ENCODE measurements at places on chromosomes 12 and 14.

DNA sequence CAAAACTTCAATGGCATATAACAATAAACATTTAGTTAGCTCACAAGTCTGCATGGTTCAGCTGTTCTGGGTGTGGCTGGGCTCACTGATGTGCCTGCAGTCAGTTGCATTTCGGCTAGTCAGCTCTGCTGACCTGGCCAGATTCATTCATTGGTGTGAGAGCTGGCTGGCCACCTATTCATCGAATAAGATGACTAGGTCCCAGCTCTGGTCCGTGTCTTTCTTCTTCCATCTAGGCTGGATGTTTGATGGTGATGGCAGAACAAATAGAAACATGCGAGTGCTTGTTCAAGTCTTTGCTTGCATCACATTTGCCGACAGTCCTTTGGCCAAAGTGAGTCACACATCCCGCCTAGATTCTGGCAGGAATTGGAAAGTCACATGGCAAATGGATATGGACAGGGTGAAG is 203.3 kb upstream of the CRY1 start:
- no peak for DNase-seq

DNA sequence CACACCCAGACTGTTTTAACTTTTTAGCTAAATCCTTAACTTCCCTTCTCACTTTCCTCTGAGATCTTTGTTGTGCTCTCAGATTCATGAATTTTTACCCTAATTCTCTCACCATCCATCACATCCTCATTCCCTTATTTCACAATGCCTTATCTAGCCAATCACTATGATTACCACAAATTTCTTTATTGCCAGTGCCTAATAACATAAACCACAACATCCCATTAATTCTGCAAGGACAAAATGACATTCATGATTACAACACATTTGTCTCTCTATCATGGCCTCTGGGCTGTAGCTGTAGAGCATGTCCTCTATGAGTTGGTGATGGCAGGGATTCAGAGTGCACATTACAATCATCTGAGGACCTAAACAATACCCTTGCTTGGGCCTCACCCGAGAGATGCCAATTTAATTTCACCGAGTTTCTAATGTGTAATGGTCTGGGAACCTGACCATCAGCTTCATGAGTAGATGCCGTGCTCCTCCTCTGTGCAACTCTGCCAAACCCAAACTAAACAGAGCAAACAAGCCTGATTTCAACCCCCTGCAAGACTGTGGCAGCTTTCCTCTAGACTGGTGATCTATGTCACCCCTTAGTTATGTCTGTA is 99.3 kb downstream of the SPTSSA start:
- no peak for DNase-seq

DNA sequence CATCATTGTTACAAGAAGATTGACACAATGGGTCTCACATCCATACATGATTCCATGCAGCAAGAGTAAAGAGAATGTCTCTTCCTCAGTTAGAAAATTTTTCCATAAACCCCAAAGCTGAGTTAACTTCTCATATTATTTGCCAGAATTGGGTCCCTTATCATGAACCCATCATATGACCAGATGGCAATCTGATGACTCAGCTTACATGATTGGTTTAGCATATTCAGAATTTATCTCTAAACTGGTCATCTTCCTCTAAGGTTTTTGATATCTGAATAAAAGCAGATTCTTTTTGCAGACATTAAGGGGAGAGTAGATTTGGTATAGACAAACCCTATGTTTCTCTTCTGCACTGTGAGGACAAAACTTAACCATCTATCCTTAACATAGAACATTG is 174.9 kb downstream of the PIK3C2G start:
- DNase-seq = no peak

GRCh38 chr14:72452774-72453173 is 441.1 kb downstream of the DPF3 start:
- no peak for DNase-seq

DNA sequence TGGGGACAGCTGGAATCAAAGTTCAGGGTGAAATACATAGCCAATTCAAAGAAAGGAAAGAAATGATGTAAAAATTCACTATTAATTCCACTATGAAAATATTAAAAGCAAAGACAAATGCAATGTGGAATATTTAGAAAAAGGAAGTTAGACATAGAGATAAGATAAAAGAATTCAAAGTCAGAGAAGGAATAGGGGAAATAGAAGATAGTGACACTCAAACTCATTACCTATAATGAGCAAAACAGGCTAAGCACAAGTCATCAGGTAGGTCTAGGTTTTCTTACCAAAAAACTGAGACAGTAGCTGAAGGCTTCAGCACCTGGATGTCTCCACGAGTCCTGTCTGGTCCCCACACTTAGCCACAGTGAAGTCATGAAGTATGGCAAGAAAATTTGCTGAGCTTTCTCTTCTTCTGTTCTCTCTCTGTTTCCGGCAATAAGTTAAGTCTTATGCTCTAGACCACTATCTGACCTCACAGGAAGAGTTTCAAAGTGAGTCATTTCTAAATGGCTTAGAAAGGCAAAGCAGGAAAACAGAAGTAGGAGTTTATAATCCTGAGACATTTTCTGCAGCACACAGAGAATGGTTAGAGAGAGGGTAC is at the start of gene C3AR1:
Gene C3AR1 (minus strand): TSS at position 369 of the 604 bp plus-strand sequence. CDS start 6,174 bp downstream, outside the sequence.
- no peak for DNase-seq

GRCh38 chr12:117047810-117048584 is 51.2 kb downstream of the TESC start:
- DNase-seq = no peak

DNA sequence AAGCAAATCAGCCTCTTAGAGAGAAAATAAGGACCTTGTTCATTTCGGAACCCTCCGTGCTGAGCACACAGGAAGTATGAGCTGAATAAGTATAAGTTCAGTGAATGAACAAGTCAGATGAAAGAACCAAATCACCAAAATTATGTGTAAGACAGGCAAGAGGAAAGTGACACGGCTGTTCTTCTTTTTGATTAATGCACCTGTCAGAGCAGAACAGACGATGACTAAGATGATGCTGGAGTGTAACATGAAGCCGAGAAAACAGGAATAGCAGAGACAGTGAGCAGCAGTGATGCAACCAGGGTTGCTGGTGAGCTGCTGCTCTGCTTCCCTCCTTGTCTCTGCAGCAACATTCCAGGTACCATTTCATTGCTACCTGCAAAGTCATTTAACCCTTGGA is 861.1 kb downstream of the GALC start:
- no peak for DNase-seq

GRCh38 chr12:46835785-46836184 is 10.0 kb upstream of the SLC38A4 start:
- no peak for DNase-seq

- DNase-seq = no peak
These were observed 16.6 kb upstream of the IFI27L2 start for GRCh38 chr14:94145902-94146527.

All from activated CD4-positive, CD25-positive, alpha-beta regulatory T cell (primary cell).